ENCODE measurements at places on chromosomes 13 and 19.

DNA sequence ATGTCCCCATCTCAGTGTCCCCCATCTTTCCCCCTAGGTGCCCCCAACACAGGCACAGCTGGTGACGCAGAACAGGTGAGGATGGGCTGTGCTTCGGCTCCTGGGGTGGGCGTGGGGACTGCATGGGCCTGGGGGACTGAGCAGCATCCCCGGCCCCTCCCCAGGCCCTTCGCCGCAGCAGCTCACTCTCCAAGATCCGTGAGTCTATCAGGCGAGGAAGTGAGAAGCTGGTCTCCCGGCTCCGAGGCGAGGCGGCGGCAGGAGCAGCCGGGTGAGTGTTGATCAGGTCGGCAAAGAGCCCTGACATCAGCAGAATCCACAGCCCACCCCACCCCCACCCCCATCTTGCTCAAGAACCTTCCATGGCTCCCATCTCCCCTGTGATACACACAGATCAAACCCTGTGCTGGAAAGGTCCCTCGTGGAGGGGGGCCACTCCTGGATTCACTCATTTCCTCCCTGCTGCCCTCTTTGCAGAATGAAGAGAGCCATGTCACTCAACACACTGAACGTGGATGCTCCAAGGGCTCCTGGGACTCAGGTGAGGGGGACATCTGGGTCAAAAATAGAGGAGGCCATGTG is 10.0 kb downstream of the KLC3 start:
- no peak for DNase-seq

- no peak for DNase-seq
Measured at GRCh38 chr13:77554069-77554468, 18.6 kb downstream of the SCEL start.

DNA sequence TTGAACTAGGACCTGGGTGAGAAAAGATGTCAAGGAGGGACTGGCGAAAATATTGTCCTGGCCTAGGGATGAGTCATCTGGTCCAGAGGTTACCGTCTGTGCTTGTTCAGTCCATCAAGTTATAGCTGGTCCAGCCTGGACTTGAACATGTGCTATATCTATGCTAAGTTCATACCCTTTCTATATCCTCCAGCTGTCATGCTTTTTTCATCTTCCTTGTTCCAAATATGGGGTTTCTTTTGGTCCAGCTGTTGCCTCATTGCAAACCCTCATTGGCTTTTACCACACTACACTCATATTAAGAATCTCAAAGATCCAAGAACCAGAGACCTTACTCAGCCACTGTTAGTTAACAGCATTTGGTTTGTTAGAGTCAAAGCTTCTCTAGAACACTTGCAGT is 19.1 kb upstream of the KLF12 start:
- no peak for DNase-seq

DNA sequence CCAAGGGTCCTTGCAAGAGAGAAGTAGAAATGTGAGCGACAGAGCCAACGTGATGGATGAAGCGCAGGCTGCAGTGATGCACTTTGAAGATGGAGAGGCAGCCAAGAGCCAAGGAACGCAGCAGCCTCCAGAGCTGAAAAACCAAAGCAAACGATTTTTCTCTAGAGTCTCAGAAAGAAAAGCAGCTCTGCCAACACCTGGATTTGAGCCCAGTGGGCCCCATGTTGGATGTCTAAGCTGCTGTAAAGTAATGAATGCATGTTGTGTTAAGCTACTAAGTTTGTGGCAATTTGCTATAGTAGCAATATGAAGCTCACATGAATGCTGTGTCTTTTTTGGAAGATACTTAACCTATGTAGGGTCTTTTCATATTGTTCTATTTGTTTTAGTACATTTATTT is 894.3 kb downstream of the EFNB2 start:
- DNase-seq = no peak

DNA sequence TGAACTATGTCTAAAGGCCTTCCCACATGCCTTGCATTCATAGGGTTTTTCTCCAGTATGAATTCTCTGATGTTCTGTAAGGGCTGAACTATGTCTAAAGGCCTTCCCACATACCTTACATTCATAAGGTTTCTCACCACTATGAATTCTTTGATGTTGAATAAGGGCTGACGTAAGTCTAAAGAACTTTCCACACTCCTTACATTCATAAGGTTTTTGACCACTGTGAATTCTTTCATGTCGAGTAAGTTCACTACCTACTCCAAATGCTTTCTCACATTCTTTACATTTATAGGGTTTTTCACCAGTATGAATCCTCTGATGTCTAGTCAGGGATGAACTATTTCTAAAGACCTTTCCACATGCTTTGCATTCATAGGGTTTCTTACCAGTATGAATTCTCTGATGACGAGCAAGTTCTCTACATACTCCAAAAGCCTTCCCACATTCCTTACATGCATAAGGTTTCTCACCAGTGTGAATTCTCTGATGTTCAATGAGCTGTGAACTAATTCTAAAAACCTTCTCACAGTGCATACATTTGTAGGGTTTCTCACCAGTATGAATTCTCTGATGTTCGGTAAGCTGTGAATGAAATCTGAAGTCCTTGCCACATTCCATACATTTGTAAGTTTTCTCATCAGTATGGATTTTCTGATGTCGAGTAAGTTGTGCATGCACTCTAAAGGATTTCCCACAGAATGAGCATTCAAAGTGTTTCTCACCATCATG is 19.1 kb upstream of the ZNF260 start:
- DNase-seq = no peak

DNA sequence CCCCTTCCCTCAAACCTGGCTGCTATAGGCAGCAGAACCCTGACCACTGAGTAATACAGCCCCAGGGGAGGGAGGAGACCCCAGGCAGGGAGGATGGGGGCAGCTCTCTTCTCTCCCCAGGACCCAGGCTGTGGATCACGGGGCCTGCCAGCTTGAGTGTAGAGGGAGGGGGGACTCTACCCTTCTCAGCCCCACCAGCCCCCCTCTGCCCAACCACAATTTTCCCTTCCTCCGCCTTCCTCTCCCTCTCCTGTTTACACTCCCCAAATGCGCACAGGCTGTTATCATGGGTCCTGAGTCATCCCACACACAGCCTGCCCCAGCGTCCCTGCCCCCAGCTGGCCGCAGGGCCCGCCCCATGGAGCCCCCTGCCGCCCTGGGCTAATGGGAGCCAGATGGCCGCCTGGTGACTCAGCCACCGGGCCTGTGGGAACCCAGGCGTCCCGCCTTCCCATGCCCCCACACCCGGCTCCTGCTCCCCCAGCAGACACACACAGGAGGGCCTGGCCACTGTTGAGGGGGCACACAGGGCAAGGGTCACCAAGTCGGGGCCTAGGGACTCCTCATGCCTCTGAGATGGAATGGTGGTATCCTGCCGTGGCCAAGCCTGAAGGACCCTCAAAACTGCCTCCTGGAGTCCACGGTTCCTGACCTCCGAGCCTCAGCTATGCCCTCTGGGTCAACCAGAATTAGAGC is 13.6 kb downstream of the CCDC97 start:
- DNase-seq = no peak

DNA sequence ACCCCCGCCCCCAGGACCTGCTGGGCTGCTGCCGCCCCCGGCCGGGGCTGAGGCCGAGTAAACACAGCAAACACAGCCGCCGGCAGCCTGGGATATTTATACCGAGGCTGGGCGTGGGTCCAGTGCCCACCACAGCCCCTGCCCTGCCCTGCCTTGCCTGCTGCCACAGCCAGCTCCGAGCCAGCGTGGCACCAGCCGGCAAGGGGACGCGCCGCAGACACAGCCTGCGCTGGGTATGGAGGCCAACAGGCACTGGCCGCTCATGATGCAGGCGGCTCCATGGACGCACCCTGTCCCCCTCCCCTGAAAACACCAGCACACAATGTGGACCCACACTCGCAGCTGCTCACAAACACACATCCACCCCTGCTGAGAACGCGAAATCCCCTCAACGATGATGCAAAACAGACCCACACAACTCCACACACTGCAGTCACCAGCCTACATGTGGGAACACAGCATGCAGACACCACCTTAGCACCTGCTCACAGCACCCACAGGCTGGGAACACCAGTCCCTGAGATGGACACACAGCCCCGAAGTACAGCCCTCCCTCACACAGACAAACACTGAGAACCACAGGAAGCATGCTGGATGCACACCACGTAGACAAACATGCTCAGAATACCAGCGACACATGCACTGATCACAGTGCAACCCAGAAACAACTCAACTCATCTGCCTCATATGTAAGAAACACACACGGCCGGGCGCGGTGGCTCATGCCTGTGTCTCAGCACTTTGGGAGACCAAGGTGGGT is 16.2 kb downstream of the CCDC97 start:
- no peak for DNase-seq

- DNase-seq = no peak
Measured at GRCh38 chr13:74641586-74641985, 507.4 kb upstream of the KLF12 start.

- DNase-seq = no peak
Measured at GRCh38 chr13:113203507-113204377, 4.7 kb downstream of the PCID2 start.

- no peak for DNase-seq
Measured at GRCh38 chr19:13238891-13239534, 88.8 kb downstream of the IER2 start.

- no peak for DNase-seq
Measured at GRCh38 chr13:109794095-109794494, 7.7 kb upstream of the IRS2 start.

- no peak for DNase-seq
Measured at GRCh38 chr19:27779954-27780353, 1433.0 kb downstream of the UQCRFS1 start.

DNA sequence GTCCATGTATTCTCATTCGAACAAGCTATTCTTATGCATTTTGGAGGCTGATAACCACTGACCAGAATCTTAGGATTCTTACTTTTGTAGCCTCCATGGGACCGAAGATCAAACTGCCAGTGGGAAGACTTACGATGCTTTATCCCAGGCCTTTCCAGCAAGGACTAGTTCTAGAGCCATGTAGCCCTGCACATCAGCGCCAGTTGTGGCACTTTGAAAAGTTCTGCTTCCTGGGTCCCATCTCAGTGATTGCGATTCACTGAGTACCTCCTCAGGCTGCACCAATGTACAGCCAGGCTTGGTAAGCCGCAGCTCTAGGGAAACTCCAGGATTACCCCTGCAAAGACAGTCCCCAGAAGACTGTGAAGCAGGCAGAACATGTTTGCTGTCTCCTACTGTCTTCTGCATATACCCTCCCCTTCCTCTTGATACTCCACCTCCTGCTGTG is 18.9 kb upstream of the ENOX1 start:
- no peak for DNase-seq

- no peak for DNase-seq
Measured at GRCh38 chr13:99356012-99356261, 48.7 kb upstream of the GPR183 start.

- DNase-seq = peak; percentile 33
Measured at GRCh38 chr19:14149509-14149994, 13.2 kb upstream of the ASF1B start.

DNA sequence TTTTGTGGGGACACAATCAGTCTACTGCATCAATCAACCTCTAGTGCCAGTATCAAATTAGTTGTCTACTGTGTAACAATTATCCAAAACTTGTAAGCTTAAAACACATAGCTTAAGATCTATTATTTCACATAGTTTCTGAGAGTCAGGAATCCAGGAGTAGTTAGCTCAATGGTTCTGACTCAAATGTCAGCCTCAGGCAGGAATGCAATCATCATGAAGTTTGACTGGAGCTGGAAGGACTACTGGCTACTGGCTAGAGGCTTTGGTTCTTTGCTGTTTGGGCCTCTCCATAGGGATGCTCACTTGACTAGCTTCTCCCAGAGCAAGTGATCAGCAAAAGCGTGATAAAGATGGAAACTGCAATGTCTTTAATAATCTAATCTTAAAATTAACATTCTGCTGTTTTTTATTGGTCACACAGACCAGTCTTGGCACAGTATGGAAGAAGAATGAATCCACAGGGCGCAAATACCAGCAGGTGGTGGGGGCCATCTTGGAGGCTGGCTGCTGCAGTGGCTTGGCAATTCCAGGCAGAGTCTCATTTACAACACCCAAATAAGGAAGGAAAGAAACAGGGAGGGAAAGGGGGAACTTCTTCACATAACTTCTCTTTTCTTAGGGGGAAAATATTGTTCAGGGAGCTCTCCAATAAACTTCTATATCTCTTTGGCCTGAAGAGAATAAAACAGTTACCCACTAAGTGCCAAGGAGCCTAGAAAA is 15.7 kb downstream of the CAB39L start:
- DNase-seq = no peak

DNA sequence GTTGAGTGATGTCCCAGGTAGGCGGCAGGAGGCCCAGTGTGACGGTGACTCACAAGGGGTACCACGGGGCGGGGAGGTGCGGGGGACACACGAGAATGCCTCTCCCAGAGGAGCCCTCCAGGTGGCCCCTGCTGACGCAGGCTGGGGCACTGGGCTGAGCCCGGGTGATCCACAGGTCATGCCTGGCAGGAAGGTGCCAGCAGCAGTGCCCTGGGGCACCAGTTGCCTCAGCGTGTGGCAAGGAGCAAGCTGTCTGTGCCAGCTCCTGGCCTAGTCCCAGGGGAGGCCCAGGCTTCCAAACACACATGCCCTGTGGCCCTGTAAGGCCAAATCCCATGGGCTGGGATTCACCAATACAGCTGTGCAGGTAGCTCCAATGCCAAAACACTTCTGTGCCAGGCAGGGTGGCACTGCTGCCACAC is 28.0 kb downstream of the AKT2 start:
- no peak for DNase-seq

DNA sequence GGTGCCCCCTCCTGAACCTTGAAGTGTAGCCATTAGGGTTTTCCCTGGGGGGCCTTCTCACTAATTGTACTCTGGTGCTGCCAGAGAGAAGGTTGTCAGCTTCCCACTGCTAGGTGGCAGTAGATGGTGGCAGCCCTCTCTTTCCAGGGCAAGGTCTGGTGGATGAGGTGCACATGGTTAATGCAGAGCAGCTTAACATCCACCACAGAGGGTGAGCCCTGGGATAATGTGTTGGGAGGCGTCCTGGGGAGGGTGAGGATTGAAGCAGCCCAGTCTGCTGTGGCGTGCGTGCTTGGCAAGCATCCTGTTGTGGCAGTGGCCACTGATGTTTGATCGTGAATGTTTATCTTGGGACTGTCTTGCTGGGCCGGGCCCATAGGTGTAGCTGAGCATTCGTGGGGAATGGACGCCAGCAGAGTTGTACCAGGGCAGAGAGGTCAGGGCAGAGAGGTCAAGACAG is 5.8 kb downstream of the EGLN2 start:
- DNase-seq = no peak

GRCh38 chr13:40484101-40484800 is 182.2 kb downstream of the FOXO1 start:
- DNase-seq = no peak

GRCh38 chr13:21445759-21446158 is 13.3 kb downstream of the ZDHHC20 start:
- no peak for DNase-seq

GRCh38 chr13:23436680-23437079 is 3.2 kb upstream of the SACS start:
- no peak for DNase-seq

- DNase-seq = no peak
Measured at GRCh38 chr19:58007285-58007684, 4.7 kb upstream of the ZNF606 start.

- no peak for DNase-seq
Measured at GRCh38 chr19:48368936-48369335, 4.8 kb downstream of the SYNGR4 start.
